ENCODE measurements at places on chromosomes 2 and 18. TPM values are rescaled to one million over a fixed set of nuclear protein-coding genes. Genes with fewer than 3 reads are reported as not detected.

The NOTO gene
- total RNA-seq, result not detected

The C2orf15 gene
- total RNA-seq, result 0.39 TPM

DNA sequence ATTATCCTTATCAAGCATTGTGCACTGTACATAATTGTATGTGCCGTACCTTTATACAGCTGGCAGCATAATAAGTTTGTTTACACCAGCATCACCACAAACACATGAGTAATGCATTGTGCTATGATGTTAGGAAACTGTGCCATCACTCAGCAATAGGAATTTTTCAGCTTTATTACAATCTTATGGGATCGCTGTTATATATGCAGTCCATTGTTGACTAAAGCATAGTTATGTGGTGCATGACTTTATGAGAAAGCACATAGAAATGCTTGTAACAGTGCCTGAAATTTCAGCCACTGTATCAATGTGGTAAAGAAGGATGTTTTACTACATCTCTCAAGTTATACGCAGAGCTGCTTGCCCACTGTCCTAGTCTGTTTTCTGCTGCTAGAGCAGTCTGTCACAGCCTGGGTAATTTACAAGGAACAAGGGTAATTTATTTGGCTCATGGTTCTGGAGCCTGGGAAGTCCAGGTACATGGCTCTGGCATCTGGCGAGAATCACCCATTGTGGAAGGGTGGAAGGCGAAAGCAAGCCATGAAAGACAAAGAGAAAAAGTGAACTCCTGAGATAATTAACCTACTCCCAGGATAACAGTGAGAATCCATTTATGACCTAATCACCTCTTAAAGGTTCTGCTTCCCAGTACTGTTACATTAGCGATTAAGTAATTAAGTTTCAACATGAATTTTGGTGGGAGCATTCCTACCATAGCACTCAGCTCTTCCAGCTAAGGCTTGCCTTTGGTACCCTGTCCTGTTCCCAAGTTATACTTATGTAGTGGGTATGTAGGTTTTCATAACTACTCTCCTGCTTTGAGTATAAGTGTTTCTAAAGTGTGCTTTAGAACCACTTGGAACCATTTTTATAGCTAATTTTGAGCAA is 4.6 kb downstream of the MAP3K20 start:
- DNase-seq, result peak; percentile 87

The ASB18 gene
- not detected for total RNA-seq

- DNase-seq, result no peak
Observed at GRCh38 chr2:202109139-202109736, 36.2 kb downstream of the KIAA2012 start.

DNA sequence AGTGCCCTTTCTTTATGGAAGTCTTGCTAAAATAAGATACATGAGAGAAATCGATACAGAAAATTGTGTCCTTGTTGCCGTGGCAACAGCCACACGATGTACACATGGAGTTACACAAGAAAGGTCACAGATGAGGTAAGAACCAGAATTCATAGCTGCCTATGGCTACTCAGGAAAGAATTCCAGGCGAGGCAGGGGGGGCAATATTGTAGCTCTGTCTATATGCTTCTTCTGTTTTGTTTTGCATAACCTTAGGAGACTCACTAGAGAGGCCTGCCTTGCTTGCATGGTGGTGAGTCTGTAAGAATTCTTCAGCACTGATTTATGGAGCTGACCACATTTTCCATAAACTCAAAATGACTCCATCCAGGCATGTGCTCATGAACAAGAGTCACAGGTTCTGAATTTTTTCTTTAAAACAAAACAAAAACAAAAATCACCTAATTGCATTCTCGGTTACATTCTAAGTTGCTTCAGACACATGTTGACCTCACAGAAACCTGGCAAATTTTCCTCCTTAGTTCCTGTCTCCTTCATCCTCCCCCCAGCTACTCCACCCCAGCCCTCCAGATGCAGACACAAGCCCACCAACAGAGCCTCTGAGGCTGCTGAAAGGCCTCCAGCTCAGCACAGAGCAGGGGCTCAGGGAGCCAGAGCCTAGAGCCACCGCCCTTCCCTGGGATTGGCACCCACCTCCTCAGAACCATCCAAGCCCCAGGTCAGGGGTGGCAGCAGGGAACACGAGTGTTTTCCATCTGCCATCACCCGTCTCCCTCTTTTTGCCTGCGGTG is 183.5 kb downstream of the ANTXR1 start:
- peak; percentile 89 for DNase-seq

- DNase-seq, result peak; percentile 45
Observed at GRCh38 chr2:196431076-196431475, 208.4 kb upstream of the CCDC150 start.

GRCh38 chr2:113257516-113258264 is 21.0 kb downstream of the PAX8 start:
- DNase-seq, result no peak

DNA sequence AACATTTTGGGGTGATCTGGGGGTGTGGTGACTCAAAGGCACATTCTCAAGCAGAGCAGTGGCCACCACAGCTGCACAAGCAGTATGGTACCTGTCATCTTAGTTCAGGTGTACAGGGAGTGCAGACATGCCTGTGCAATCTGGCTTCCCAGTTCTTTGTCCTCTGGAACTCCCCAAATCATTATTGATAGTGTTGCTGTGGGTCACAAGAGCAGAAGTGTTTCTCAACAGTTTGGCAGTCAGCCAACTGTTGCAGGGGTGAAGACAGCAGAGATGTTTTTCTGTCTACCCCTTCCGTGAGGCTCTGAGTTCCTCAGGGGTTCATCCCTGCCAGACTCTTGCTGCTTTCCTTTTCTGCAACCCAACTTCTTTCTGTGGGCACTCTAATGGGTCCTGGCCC is 206.5 kb upstream of the ZSWIM2 start:
- no peak for DNase-seq

- DNase-seq, result no peak
Observed at GRCh38 chr2:72924353-72925240, 7.3 kb downstream of the EMX1 start.

DNA sequence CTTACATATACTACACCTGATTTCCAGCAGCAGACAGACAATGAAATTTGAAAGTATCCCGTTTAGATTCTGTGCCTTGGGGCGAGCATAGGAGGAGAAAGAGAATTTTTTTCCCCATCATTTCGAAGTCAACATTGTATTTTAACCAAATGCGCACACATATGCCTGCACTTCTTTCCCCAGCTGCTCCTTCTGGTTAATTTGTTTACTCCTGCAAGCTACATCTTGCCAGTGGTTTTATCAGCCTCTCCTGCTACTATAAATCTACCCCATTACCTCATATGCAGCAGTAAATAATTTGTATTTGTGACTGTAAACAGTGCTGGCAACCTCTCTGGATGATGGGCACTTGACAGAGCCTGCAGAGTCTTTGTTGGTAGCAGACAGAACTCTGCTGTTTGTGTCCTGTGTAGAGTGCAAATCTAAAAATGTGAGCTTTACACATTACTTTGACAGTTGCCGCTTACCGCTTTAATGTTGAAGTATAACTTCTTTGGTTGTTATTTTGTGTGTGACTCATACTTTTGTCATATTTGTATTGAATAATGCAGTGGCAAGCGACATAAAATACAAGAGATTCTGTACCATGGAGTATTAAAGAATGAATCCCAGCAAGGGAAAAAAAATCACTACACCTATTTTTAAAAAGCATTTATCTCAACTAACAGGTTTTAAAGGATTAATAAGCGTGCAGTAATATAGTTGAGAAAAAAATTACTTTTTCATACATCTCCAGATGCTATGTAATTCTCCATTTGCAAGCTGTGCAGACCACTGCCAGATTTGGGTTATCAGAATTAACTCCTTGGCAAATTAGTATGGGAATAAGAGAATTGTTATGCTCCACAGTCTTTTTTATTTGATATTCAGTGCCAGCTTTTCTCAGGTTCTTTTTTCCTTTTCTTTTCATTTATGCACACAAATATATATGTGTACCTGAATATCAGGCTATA is 536.8 kb downstream of the XIRP2 start:
- DNase-seq, result no peak

DNA sequence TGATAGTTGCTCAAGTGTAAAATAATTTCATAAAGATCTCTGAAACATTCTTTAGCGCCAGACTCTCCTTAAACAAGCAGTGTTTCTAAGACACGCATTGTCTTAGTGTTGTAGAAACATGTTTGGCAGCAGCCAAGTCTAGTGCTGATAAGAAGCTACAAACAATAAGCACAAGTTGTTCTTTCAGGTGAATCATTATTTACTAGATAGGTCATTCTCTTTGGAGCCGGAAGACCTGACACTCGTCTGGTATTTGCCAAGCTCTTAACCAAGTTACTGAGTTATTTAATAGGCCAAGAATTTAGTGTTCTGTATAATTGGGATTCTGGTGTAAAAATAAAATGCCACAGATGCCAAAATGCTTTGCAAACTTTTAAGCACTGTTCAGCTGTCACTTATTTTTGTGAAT is 852.1 kb downstream of the CPS1 start:
- peak; percentile 72 for DNase-seq

- peak; percentile 98 for DNase-seq
Observed at GRCh38 chr2:7007846-7008741, 90.9 kb downstream of the RNF144A start.

The TCF23 gene
- total RNA-seq, result not detected

GRCh38 chr18:58593938-58594337 is 35.0 kb downstream of the ALPK2 start:
- DNase-seq, result no peak

DNA sequence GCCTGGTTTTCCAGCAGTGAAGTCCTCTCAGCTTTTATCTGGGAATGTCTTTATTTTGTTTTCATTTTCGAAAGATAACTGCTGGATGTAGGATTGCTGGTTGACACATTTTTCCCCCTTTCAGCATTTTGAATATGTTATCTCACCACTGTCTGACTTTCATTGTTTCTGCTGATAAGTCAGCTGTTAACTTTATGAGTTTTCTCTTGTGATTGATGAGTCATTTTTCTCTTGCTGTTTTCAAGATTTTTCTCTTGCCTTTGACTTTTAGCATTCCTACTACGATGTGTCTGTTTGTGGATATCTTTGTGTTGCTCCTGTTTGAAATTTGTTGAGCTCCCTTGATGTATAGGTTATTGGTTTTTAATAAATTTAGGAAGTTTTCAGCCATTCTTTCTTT is 85.5 kb downstream of the AGPS start:
- DNase-seq, result no peak

DNA sequence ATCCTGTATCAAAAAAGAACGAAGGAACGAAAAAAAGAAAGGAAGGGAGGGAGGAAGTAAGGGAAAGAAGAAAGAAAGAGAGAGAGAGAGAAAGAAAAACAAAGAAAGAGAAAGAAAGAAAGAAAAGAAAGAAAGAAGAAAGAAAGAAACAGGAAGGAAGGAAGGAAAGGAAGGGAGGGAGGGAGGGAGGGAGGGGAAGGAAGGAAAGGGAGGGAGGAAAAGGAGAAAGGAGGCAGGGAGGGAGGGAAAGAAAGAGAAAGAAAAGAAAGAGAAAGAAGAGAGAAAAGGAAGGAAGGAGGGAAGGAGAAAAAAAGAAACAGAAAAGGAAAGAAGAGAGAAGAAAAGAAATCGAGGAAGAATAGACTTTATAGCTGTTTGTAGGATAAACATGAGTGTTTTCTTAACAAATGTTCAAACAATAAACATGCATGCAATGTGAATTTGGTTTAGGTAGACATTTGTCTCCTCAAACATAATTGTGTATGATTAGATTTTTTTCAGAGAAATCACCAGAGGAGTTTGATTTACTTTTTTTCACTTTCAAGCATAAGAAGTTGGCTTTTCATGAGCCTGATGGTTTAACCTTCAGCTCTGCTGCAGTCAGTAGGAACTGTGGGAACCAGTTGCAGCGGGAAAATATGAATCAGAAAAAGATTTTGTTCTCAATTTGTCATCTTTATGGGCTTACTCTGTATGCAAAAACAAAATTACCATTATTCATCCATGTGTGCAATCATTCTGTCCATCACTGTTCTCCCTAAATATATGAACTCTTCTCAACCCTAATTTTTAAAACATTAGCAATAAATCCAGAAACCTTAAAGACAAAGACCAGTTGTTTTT is 71.6 kb downstream of the PRKRA start:
- DNase-seq, result no peak

- DNase-seq, result peak; percentile 28
Observed at GRCh38 chr2:48601349-48601748, 16.3 kb upstream of the GTF2A1L start.

The APCDD1 gene
- 6.8 TPM for total RNA-seq

The PROM2 gene
- total RNA-seq, result 2.9 TPM

DNA sequence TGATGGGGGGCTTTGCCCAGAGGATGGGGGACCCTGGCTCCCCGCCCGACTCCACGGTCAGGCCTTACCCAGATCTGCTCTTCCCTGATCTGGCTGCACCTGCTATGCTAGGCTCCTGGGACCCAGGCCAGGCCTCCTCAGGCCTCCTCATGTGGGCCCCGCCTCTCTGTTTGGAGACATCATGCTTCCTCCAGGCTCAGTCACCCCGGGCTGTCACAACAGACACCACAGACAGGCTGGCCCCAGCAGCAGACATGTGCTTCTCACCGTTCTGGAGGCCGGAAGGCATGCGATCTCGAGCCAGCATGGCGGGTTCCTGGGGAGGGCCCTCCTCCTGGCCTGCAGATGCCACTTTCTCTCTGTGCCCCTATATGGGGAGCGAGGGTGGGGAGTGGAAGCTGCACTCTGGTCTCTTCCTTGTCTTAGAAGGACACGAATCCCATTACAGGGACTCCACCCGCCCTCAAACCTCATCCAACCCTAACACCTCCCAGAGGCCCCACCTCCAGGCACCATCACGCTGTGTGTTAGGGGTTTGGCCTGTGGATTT is 10.8 kb upstream of the NEU4 start:
- DNase-seq, result no peak

DNA sequence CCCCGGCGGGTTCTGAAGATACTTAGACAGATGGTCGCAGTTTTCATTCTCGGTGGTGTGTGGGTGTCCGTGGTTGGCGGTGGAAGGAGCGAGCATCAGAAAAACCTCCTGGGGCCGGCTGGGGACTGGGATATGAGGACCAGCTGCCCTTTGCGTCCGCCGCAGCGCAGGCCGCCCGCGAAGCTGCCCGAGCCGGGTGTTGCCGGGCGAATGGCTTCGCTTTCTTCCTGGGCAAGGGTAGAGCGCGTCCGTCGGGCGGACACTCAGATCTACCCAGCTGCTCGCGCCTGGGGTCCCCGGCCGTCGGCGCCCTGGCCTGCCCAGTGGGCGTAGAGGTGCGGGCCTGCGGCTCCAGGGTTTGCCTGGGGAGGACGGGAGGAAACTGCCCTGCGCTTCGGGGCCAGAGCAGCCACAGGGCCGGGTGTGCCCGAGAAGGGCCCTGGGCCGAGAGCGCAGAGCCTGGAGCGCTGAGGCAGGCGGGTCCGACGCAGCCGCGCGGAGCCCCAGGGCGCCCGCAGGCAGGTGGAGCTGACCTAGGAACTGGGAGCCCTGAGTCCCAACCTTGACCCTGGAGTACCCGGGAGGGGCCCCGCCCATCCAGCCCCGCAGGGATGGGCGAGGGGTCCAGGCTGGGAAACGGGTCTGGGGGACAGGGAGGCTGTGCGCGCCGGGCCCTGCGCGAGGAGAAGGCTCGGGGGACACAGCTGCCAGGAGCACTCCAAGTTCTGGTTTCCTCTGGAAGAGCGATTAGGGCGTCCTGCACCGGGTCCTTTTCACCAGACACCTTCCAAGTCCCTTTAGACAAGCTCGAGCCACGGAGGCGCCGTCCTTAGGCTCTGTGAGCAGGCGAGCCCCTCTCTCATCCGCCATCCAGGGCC is 1.3 kb downstream of the TWIST2 start:
- peak; percentile 21 for DNase-seq

- no peak for DNase-seq
Observed at GRCh38 chr2:151180123-151180522, 81.5 kb downstream of the RBM43 start.
